ENCODE measurements at places on chromosomes 11 and 22.

- DNase-seq: no peak
Measured at GRCh38 chr11:15663777-15664218, 549.1 kb downstream of the INSC start.

- DNase-seq: no peak
Measured at GRCh38 chr22:28358312-28358711, 321.3 kb downstream of the TTC28 start.

GRCh38 chr11:67645521-67646461 is 4.7 kb downstream of the ACY3 start:
- DNase-seq: no peak

- no peak for DNase-seq
Measured at GRCh38 chr11:30487200-30487898, 98.8 kb downstream of the MPPED2 start.

DNA sequence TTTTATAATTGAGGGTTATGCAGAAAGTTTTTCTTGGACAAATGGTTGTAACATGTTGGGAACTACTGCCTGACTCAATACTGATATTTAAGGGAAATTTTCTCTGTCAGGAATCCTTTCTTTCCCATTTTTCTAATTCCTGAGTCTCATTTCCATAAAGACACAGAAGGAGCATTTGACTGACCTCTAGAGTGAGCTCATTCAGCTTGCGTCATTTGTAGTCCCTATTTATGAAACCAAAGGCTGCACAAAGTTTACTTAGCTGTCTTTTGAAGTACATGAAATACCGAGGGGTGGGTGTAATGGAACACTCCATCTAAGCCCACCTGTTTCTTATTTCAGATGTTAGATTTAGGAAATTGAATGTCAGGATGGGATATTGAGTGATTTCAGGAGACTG is 359.5 kb upstream of the C11orf87 start:
- no peak for DNase-seq

DNA sequence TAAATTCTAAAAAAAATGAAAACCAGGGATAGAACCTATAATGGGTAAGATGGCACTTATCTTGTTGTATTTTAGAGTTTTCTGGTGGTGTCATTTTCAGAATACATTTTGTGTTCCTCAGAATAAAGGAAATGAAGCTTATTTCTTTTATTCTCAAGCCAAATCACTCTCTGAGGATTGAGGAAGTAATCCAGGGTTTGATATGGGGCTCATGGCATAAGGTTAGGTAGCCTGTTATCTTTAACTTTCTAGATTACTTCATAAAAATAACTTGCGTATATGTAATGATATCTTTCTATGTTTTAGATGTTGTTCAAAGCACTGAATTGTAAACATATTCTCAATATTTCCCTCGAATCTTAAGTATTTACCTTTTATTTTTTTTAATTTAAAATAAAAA is 33.5 kb downstream of the PDE3B start:
- no peak for DNase-seq

GRCh38 chr11:11898648-11899047 is 56.9 kb downstream of the USP47 start:
- DNase-seq: no peak

- no peak for DNase-seq
Measured at GRCh38 chr11:71206186-71206585, 46.2 kb downstream of the SHANK2 start.

Measured in AML-193 (cell line).